ENCODE measurements at places on chromosomes 5 and 9.

- DNase-seq: no peak
Measured at GRCh38 chr5:168651648-168652047, 72.5 kb upstream of the PANK3 start.

DNA sequence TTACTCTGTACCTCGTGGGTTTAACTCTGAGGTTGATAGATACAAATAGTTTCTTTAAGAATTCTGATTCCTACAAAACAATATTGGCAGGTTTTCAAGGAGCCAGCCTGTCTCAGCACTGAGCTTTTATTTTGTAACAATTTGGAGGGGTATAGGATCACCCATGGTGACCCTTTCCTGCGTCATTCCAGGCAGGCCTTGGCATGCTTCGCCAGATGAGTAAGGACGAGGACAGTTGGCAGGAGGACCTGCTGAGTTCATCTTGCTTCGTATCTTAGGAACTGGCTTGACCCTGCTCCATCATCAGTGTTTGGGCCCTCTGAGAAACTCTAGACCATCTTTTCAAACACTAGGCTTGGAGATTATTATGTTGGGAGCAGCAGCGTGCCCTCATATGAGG is 17.9 kb downstream of the ZNF462 start:
- DNase-seq: no peak

GRCh38 chr5:33432656-33433055 is 8.1 kb upstream of the TARS1 start:
- no peak for DNase-seq

DNA sequence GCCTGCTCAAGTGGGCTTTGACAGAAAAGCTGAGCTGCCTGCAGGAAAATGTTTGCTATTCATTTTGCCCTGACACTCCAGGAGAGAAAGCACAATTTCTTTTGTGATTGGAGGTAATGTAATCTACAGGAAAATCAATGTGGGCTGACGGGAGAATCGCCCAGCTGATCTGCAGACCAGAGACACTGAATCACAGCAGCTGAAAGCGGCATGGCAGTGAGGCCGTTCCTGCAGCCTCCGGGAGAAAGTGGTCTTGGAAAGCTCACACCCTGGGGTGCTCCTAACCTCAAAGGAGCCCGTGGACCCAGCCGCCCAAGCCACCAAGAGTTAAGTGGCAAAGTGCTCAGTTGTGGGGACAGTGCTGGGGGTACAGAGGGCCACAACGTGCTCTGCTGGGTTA is 593.6 kb downstream of the BNC2 start:
- DNase-seq: no peak

DNA sequence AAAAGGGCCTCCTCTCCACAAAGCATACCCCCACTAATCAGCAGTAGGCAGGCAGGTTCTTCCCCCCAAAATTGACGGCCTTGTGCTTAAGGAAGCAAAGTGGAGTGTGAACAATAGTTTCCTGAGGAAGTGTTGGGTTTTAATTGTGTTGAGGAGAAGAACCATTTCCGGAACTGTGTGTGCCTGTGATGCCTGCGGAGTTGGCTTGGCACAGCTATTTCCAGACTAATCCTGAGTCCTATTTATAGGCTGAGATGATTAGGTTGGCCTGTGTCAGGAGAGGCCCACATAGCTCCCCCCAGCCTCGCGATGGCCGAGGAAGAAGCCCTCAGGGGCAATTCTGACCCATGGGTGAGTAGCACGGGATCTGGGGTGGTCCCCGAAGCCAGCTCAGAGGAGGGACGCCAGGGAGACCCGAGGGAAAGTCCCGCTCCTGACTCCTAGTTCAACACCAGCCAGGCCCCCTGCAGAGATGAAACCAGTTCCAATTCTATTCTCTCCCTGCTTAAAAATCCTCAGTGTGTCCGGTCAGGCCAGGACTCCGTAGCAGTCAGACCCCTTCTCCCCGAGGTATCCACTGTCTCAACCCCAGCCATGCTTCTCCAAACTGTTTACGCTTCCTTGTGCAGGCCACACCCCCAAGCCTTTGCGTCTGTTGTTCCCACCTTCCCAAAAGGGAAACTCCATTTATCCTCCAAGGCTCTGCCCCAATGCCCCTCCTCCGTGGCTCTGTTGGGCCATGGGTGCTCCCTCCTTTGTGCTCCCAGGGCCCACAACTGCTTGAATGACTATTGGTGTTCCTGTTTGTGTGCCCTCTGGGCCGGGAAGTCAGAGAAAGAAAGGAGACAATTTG is 18.1 kb downstream of the GSN start:
- DNase-seq: peak; percentile 84

GRCh38 chr5:150189728-150190502 is at the start of gene SLC6A7:
Gene SLC6A7 (plus strand): TSS chr5:150190062. CDS start chr5:150190328, 266 bp downstream.
- DNase-seq: no peak

GRCh38 chr9:72749276-72749675 is 203.6 kb downstream of the ALDH1A1 start:
- no peak for DNase-seq

Measured in uterus (tissue), 4 donors.